Mesothelial cell of epicardium (in vitro differentiated cells): ENCODE measurements at places on chromosomes 6 and 20.

- no peak for DNase-seq
These were observed 7.2 kb downstream of the TFAP2A start for GRCh38 chr6:10407674-10408054.

DNA sequence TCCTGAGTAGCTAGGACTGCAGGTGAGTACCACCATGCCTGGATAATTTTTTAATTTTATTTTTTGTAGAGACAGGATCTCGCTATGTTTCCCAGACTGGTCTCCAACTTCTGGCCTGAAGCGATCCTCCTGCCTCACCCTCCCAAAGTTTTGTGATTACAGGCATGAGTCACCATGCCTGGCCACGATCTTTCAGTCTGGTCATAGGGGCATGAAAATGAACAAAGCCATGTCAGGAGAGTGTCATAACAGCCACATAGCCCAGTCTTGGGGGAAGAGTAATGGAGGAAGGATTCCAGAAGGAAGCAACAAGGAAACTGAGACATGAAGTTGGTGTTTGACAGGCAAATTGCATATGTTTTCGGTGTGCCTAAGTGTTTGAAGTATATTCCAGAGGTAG, 17.0 kb upstream of the SNX3 start:
- no peak for DNase-seq

- DNase-seq = no peak
These were observed 420.5 kb upstream of the SULF2 start for GRCh38 chr20:48205786-48206185.

DNA sequence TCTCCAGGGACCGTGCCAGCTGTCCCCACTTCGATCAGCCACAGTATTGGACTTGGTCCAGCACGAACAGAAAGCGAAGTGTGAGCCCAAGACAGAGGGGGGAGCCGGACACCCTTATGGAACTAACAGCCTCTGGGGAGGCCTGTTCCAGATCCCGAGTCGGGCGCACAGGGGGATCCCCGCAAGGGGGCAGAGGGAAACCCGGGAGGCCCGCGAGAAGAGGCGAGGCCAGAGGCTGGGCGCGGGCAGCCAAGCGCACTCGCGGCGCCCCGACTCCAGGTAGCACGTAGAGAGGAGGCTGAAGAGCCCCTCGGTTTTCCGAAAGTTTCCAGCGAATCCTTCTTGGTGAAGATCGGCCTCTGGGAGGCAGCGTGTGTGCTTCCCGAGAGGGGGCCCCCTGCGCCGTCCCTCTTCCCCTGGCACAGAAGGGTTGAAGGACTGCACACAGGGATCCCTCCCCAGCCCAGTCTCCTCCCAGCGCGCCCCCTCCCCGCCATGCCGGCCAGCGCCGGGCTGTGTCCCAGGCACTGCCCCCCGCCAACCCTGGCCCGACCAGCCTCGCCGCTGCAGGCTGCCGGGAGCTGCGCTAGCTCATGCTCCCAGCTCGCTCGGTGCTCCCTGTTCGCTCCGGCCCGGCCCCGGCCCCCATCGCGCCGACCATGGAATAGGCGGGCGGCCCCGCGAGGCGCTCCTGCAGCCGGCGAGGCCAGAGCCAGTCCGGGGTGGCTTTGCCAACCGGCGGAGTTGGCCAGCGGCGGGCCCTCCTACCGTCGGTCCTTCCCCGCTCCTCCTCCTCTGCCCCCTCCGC, 577 bp upstream of the SLC24A3 start:
- DNase-seq = peak; percentile 64

DNA sequence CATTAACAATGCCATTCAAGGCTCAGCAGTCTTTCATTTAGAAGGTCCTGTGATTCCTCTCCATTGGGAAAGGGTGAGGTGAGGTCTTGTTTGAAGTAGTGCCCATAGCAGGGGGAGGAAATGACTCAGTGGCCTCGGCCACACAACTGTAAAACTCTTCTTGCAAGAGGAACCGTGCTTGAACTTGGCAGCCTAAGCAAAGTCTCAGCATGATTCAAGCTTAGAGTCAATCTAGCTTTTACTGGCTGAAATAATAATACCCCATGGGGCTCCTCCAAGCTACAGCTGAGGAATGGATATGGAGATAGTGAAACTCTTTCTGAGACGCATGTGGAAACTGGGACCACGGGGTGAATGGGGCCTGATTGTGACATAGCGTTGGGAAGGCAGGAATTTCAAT, 428.2 kb downstream of the BMP2 start:
- no peak for DNase-seq

DNA sequence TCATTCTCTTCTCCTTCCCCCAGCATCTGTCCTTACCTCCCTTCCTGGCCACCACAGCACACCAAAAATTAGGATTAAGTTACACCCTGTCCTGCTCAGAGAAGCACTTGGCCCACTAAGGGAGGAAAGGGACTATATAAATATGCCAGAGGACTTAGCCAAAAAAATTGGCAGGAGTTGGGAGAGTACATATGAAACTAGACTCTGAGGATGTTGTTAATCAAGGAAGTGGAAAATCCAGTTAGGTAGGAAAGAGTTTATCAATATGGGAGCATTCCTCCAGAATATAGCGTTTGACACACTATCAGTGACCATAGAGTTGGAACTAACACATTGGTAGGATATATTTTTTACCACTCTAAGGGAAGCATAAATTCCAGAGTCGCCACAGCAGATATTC, 57.3 kb upstream of the TSHZ2 start:
- DNase-seq = no peak

GRCh38 chr6:93416571-93417420, 2.6 kb downstream of the EPHA7 start:
- DNase-seq = peak; percentile 54

DNA sequence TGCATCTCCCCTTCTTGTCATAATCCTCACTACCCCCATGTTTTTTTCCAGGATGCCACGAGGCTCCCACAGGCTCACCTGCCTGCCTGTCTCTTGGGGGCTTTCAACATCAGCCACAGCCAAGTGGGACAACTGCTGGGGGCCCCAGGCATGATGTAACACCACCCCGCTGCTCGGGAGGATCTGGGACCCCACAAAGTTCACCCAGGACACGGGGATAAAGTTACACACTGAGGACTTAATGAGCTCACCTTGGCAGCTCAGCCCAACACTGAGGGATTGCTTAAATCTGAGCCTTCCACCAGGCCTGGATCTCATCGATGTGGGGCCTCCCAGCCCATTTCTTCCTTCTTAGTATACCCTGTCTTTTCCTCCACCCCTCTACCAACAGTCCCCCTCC, 56.4 kb upstream of the NNAT start:
- no peak for DNase-seq

DNA sequence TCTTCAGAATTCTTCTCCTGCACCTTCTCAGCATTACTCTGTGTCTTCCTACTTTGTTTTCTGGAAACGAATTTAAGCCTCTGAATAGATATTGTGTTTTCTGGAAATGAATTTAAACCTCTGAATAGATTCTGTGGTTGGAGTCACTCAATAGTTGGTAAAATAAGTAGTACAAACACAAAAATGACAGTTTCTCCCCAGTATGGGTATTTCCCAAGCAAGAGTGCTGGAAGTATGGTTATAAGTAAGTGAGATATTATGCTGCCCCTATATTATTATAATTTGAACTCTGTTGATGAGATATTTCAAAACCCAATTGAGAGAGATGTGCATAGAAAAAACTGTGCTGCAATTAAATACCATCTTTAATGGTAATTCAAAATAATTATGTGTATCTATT, 94.9 kb downstream of the TINAG start:
- DNase-seq = no peak

DNA sequence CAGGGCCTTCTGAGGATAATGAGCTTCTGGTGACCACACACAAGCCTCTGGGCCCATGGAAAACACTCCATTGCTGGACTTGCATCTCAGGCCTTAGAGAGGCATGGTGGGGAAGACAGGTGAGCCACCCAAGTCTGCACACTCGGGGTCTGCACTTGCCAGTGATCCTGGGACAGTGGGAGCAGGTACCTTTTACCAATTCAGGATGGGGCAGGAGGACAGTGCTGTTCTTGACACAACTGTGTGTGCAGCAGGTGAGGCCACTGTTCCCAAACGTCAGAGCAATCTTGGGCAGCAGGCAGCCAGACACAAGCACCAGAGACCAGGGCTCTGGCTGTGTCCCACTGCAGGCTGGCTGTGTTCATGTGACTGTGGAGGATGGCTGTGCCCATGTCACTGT, 221.3 kb downstream of the ERMARD start:
- peak; percentile 24 for DNase-seq

DNA sequence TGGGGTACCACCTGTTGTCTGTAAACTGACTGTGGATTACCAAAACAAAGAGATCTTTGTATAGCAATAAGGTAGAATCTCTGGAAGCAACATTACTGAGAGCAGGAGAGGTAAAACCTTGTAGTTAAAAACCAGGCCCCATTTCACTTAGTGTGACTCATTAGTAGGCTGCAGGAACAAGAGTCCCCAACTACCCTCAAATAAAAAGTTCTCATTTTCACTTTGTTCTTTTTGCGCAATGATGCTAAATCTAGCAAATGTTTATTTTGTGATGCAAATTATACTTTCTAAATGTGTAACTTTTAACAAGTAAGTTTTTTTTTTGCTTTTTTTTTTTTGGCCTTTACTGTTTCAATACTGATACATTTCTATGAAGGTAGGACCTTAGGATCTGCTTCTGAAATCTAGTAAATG, 67.1 kb downstream of the ESF1 start:
- DNase-seq = no peak

DNA sequence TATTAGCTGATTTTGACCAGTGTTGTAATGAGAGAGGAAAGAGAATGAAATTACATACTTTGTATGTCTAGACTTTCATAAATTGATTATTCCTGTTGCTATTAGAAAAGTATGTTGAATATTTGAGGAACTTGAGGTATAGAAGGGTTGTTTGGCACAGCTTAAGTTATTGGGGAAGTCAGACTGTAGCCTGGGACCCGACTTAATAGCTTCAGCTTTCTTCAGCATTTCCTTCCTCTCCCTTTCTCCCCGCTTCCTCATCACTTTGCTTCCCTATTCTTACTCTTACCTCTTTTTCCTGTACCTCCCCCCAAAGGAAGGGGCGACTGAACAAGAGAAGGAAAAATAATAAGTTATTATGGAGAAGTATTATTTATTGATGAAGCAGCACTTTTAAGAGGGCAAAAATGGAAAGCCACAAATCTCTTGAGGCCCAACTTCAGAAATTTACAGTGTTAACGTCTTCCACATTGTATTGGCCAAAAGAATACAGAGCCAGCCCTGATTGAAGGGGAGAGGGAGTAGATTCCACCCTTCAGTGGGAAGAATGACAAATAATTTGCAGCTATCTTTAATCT, 7.4 kb downstream of the SENP6 start:
- DNase-seq = no peak

- no peak for DNase-seq
These were observed 361.4 kb upstream of the TSHZ2 start for GRCh38 chr20:52610749-52611148.

DNA sequence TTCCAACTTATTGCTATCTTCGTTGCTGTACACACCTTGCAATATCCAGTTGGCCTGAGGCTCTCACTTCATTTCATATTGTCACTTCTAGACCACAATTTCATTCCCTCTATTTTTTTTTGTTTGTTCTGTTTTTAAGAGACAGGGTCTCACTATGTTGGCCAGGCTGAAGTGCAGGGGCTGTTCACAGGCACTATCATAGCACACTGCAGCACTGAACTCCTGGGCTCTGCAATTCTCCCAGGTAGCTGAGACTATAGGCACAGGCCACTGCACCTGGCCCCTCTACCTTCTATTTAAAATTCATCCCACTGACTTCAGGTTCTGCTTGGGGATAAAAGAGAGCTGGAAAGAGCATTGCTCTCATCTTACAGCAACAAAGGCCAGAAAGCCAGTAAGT, 4.7 kb upstream of the LINC00237 start:
- DNase-seq = no peak

DNA sequence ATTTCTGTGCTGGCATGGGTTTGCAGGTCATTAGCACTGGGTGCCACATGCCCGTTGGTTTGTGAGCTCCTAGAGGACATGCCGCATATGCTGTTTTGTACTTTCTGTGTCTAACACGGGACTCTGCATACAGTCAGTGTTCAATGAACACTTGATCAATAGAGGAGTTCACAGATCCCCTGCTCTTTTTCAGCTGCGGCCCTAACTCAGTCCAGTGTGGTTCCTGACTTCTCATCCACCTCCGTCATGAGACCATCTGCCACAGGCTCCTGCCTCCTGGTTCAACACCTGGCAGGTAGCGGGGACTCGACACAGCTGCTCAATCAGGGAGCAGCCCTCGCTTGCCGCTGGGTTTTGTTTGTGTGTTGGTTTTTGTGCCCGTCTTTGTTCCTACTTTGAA, 13.8 kb upstream of the BMP7 start:
- no peak for DNase-seq

DNA sequence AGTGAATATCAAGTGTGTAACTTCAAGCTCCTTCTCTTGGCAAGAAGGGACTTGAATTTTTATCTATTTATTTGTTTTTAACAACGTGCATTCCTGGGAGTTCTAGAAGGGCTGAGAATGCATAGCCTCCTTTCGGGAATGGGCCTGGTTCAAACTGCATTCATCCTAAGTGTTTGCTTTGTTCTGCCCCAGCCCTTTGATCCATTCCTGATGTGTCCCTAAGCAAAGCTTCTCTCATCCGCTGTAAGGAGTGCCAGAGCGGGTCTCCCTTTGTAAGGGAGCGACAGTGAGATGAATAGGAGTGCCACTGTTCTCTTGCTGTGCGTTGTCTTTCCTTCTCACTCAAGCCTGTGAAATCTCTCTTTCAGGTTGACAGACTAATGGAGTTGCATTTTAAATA, 61.0 kb upstream of the VSTM2L start:
- no peak for DNase-seq

GRCh38 chr20:2557873-2558580, 21.7 kb downstream of the TMC2 start:
- no peak for DNase-seq

GRCh38 chr20:21571841-21572690, 58.2 kb upstream of the NKX2-2 start:
- no peak for DNase-seq

- DNase-seq = no peak
These were observed 14.9 kb downstream of the TREML2 start for GRCh38 chr6:41186031-41186562.
